ENCODE measurements at places on chromosomes 3 and 15.

- H3K4me1 ChIP-seq, result peaks cover 25% of the 10 kb centered on the region
- DNase-seq, result no peak
- no peaks in the 10 kb centered on the region for H3K27me3 ChIP-seq
- peak overlapping the region; percentile 73 for H3K27ac ChIP-seq
These were observed 9.9 kb downstream of the ITPR1 start for GRCh38 chr3:4503050-4503449.

DNA sequence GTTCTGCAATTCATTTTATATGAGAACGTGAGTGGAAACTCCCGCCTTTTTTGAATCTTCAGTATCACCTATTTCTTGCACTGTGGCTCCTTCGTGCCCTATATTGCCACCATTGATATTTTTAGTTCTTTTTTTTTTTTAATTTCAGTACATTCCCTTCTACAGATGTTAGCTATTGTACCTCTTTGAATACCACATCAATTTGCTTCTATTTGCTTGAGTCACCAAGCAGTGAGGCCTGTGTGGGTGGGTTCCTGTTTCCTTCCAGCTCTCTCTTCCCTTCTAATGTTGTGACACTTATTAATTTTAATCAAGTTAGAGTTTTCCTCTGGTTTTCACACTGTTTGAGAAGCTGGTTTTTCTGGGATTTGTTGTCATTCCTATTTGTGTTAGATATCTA is 8.7 kb downstream of the HACD2 start:
- no peak overlapping the region for H3K27ac ChIP-seq
- no peaks in the 10 kb centered on the region for H3K36me3 ChIP-seq
- H3K27me3 ChIP-seq, result no peaks in the 10 kb centered on the region
- H3K4me1 ChIP-seq, result no peaks in the 10 kb centered on the region
- DNase-seq, result no peak

- DNase-seq, result no peak
- no peaks in the 10 kb centered on the region for H3K36me3 ChIP-seq
- no peak overlapping the region for H3K27ac ChIP-seq
- H3K4me3 ChIP-seq, result no peak overlapping the region
- H3K4me1 ChIP-seq, result no peaks in the 10 kb centered on the region
These were observed 3.9 kb upstream of the ATP11B start for GRCh38 chr3:182789371-182789770.

DNA sequence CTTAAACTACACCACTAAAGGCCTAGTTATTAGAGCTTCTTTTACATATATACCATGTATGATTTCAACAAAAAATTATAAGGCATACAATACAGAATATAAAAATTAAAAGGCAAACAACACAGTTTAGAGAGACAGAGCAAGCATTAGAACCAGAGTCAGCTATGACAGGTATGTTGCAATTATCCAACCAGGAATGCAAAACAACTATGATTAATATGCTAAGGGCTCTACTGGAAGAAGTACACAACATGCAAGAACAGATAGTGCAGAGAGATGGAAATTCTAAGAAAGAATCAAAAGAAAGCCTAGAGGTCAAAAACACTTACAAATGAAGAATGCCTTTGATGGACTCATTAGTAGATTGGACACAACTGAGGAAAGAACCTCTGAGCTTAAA is 39.6 kb downstream of the CCDC54 start:
- no peaks in the 10 kb centered on the region for H3K4me1 ChIP-seq
- H3K36me3 ChIP-seq, result no peaks in the 10 kb centered on the region
- DNase-seq, result no peak
- H3K27ac ChIP-seq, result no peak overlapping the region
- H3K27me3 ChIP-seq, result no peaks in the 10 kb centered on the region

DNA sequence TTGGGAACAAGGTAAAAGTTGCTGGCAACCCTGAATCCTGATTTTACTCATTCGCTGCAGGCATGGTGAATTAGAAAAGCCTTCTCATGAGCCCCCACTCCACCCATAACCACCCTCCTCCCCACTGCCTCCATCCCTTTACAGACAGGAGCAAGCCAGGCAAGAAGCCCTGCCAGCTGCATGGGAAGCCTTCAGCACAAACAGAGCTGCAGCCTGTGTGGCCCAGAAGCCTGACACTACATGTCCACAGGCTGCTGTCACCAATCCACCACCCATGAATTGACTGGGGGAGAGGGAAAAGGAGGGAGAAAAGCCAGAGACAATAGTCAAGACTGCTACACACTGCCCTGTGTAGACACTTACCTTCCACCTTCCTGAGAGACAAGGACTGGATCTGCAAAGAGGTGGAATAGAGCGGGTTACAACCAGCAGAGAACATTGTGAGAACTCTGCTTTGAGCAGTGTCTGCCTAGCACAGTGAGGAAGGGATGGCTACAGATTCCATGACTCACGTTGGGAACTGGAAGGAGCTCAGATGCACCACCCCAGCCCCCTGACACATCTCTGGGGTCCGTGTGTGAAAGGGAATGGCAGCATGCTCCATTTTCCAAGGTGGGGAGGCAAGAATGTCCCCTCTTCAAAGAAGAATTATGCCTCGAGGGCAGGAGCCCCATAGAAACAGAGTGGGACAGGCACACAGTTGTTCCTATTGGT is 33.9 kb downstream of the DZIP1L start:
- H3K4me3 ChIP-seq, result no peak overlapping the region
- no peaks in the 10 kb centered on the region for H3K4me1 ChIP-seq
- no peaks in the 10 kb centered on the region for H3K36me3 ChIP-seq
- no peaks in the 10 kb centered on the region for H3K27me3 ChIP-seq
- no peak for DNase-seq
- H3K27ac ChIP-seq, result peak overlapping the region; percentile 81

DNA sequence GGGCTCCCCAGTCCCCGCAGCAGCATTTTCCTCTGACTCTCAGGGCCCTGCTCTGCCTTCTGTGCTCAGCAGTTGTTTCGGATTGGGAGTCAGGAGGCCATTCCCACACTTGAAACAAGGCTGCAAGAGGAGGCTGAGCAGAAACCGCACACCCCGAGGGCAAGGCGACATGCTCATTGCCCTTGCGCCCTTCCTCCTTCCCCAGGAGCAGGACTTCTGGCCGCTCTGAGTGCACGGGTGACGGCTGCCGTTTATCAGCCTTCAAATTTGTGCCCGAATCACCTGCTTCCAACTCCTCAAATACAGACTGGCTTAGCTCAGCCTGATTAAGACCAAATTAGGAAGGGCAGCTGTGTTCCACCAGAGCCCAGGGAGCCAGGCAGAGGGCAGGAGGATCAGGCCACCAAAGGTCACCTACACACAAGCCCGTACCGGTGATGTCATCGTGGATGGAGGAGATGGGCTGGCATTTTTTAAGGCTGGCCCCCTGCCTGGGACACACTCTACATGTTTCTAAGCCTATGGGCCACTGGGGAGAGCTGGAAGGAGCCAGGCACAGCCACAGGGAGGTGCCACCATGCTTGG is 38.1 kb downstream of the TM2D3 start:
- H3K4me1 ChIP-seq, result no peaks in the 10 kb centered on the region
- no peak overlapping the region for H3K4me3 ChIP-seq
- H3K36me3 ChIP-seq, result no peaks in the 10 kb centered on the region

Data from uterus (tissue), 4 donors.